Spinal cord (tissue), 10 donors: ENCODE measurements at places on chromosomes 2 and 18. TPM values are rescaled to one million over a fixed set of nuclear protein-coding genes. Genes with fewer than 3 reads are reported as not detected.

The MORN2 gene
- 16.7 TPM for total RNA-seq

The LRRTM1 gene
- 5.9 TPM for total RNA-seq

The PKP4 gene
- 128 TPM for total RNA-seq

The OSR1 gene
- total RNA-seq: 138 TPM

The ANKRD30BL gene
- total RNA-seq: 15.3 TPM

The TMEM163 gene
- total RNA-seq: 13.7 TPM

The SLC23A3 gene
- 0.69 TPM for total RNA-seq

The PLEK gene
- 12.3 TPM for total RNA-seq

The PRSS56 gene
- 1.5 TPM for total RNA-seq

The CHRNG gene
- total RNA-seq: not detected

The DUSP2 gene
- 7.3 TPM for total RNA-seq

The SOWAHC gene
- 19.5 TPM for total RNA-seq

The MERTK gene
- 16.8 TPM for total RNA-seq

The THSD7B gene
- 3.9 TPM for total RNA-seq

GRCh38 chr2:25920786-25921415, 42.6 kb upstream of the ASXL2 start:
- no peak for DNase-seq

DNA sequence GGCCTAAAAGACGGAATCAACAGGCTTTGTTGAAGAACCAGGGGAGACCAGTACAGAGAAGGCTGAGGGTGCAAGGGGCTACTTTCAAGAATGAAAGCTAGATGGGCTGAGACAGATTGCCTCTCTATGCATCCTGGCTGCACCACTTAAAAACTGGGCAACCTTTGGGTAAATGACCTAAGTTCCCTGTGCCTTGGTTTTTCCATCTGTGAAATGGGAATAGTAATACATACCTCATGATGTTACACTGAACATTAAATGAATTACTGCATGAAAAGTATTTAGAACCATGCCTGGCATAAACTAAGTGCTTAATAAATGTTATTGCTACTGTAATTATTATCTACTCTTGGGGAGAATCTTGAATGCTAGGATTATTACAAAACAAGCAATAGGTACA, 106.5 kb downstream of the PRKCE start:
- no peak for DNase-seq

GRCh38 chr2:201781557-201782051, 871 bp upstream of the ALS2 start:
- DNase-seq: peak; percentile 4

DNA sequence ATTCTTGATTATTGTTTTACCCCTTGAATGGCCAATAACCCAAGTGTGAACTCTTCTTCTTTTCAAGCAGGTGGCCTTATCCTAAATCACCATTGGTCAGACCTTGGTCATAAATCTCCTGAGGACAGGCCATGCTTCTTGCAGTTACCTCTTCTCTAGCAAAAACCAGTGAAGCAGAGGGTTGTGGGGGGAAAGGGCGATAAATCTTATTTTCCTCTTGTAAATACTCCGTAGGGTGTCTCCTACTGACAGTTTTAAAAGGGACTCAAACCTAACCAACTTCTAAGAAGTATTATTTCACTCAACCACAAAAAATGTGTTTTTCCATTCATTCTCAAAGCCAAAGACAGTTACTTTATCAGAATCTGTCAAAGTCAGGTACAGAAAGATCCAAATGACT, 168.1 kb upstream of the RMP24 start:
- no peak for DNase-seq

DNA sequence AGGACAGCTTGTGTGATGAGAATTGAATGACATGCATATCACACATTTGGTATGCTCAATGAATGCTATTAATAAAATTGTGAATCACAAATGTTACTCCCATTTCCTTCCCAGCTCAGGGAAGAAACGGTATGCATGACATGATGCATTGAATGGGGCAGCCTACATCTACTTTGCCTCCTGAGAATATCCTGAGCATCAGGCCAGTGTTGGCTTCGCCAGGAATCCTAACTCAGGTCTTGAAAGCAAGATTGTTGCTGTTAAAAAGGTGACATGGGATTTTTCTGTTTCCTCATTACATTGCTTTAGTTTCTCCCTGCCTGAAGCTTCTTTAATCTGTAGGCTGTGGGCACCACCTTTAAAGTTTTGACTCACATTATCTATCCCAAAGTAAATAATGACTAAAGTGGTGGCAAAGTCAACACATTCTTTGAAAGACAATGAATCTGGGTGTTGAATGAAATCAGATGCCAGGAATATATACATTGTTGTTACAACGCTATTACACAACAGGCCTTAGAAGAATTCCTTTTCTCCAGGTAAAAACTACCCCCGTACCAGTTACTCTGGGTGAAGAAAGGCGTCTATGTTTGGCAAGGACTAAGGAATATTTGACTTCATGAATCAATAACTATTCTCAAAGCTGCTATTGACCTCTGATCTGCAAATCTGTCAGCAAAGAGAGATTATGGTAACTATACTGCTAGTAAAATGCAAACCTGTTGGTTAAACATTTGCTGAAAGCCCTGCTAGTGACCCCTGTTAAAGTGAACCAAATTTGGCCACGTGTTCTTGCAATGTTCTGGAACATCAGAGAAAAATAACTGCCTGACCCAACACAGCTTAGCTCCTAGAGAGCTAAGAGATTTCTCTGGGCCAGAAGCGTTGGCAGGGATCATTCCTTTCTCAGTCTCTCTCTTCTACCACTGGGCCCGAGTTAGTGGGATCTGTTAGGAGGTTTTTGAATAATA, 30.5 kb upstream of the NEDD4L start:
- no peak for DNase-seq

- DNase-seq: no peak
Measured at GRCh38 chr18:79596446-79597175, 83.0 kb upstream of the CTDP1 start.

- no peak for DNase-seq
Measured at GRCh38 chr18:57834616-57835015, 31.5 kb upstream of the ATP8B1 start.

GRCh38 chr2:159045545-159046454, 77.4 kb downstream of the TANC1 start:
- DNase-seq: no peak

GRCh38 chr2:10835052-10835970, 22.7 kb upstream of the PDIA6 start:
- no peak for DNase-seq

DNA sequence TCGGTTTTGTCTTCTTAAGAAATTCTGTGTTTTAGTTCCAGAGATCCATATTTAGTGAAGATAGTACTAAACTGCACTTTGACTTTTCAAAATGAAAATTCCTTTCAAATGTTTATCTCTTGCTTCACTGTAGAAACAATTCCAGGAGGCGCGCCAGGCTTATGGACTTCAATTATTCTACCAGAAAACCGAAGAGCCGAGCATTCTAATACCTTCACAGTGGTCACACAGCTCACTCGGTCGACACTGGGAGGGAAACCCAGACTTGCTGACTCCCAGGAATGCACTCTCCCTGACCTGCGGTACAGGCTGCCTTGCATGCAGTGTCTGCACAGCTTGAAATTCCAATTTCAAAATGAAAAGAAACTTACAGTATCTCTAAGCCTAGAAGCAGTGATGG, 119.9 kb upstream of the PIEZO2 start:
- DNase-seq: no peak

DNA sequence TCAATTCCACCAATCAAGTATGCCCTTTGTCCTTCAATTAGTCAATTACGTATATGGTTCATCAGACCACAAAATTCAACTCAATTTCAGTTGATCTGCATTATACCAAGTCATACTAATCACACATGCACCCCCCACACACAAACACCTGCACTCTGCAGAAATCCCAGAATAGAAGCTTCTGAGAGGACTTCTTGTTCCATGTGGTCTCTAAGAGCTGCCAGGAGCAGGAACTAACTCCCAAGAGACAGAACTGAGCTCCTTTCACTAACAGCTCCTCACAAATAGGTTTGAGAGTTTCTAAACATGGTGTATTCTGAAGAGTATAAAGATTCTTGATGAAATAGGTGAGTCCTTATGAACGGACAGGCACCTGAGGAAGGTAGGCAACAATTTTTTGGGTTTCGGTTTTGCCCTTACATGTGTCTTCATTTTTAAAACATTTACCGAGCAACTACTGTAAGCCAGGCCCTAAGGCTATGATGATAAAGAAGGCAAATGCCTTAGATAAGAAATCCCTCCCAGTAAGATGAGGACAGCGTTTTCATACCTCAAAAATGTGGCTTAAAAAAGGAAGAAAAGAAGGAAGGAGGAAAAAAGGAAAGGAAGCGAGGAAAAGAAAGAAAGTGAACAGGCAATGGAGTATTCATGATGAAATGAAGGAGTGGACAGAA, 183.1 kb downstream of the PID1 start:
- DNase-seq: no peak

- no peak for DNase-seq
Measured at GRCh38 chr18:32674491-32674890, 98.3 kb downstream of the KLHL14 start.

DNA sequence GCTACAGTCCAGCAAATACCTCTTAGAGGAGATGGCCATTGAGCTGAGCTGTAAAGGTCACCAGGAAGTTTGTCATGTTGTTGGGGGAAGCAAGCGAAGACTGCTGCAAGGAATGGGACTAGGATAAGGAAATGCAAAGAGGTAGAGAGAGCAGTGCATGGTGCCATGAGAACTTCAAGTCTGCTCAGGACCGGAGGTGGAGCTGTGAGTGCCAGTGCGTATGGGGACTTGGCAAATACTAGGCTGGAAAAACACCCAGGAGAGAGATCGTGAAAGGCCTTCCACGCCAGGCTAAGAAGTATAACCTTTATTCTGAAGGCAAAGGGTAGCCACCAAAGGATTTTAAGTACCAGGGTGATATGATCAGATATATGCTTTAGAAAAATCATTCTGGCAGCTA, 71.3 kb downstream of the MEIS1 start:
- no peak for DNase-seq

- no peak for DNase-seq
Measured at GRCh38 chr2:15973481-15974401, 33.4 kb downstream of the MYCN start.

GRCh38 chr2:98502556-98503335, 58.1 kb downstream of the INPP4A start:
- peak; percentile 51 for DNase-seq

DNA sequence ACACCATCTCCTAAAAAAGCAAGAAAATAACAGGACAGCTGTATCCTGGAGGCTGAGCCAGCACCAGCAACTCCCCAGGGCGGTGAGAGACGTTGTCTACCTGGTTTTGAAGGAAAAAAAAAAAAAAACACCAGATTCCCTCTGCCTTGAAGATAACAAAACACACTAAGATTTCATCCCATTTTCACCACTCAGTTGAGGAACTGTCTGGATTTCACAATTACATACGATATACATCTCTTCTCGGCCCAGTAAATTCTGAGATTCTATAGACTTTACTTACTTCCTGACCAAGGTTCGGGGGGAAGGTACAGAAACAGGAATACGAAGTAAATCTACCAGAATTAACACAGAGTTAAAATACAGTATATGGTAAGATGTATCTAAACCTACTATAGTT, 8.5 kb downstream of the ZNF516 start:
- DNase-seq: no peak

- DNase-seq: no peak
Measured at GRCh38 chr2:233490831-233491230, 75.8 kb downstream of the USP40 start.

- no peak for DNase-seq
Measured at GRCh38 chr2:671787-672605, 5.2 kb downstream of the TMEM18 start.

DNA sequence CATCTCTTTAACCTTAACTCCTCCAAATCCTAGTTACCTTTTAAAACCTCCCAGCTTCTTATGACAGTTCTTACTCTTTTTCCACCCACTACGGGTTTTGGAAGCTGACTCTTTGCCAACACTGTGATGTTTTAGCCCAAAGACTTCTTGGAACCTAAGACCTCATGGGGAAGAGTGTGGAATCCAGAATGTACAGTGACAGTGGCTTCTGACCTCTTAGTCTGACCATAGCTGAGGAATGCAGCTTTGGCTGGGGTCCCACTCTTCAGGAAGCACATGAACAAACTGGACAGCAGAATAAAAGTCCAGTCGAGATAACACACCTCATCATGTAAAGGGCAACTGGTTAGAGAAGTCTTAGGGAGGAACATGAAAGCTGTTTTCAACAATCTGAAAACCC, 161.1 kb upstream of the PKDCC start:
- no peak for DNase-seq

DNA sequence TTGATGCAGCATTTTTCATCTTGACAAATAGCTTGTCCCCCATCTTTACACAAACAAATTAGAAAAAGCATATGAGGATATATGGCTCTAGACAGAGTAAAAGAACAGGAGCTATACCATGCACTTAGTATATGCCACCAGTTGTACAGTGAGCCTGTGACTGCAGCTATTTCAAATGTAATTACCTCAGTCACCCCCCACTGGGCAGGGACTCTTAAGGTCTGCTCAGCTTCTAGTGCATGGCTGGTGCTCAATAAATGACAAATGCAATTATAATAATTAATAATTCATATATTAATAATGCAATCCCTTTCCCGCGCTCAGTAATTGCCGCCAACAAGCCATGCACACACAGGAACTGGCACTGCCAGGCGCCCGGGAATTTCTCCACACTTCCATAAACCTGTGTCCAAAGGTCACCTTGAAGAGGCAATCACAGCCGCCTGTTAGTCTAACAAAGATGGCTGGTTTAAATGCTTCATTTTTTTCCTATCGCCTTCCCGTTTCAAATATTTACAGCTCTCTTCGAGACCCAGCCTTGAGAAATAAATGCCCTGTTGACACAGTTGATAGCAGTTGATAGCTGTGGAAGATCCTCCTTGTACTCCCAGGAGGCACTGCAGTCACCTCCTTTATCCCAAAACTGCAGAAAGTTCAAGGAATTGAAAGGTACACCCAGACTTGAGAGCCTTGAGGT, 156.6 kb downstream of the INO80D start:
- DNase-seq: peak; percentile 76

DNA sequence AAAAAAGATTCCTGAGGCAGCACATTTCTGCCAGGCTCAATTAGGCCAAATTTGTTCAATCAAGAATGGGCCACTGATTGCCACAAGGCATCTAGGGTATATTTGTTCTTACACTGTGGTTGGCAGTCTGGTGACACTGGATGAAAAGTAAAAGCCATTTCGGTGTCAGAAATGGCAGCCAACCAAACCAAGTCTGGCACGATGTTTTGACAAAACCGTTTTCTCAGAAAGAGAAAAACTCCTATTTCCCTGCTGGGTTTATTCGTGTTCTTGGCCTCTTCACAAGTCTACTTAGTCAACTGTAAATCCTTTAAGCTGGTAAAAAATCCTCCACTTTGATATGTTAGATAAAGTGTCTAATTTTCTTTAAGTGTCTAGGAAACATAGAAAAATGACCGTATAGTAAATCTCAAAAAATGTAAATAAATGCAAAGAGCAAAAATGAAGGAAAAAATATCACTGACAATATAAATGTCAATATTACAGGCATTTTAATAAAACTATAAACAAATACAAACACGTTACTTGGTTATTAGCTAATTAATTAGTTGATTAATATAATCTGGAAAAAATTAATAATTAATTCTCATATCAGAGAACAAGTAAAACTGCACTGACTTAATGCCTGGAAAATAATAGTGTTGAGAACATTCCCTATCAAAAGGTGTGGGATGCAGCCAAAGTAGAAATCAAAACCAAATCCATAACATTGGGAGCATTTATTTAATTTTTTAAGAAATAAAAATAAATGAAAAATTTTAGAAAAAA, 182.0 kb upstream of the ZNF804A start:
- DNase-seq: no peak

GRCh38 chr2:25400169-25400568, 58.4 kb upstream of the DNMT3A start:
- no peak for DNase-seq

GRCh38 chr18:54094474-54094873, 130.0 kb downstream of the MBD2 start:
- no peak for DNase-seq

- DNase-seq: no peak
Measured at GRCh38 chr2:169736902-169737301, 3.3 kb downstream of the KLHL23 start.
